ENCODE measurements at places on chromosomes 6 and 20. TPM values are rescaled to one million over a fixed set of nuclear protein-coding genes. Genes with fewer than 3 reads are reported as not detected.

Gene EYA2
- total RNA-seq: 1.7 TPM

Gene MLIP
- not detected for total RNA-seq

Gene SIRPB1
- not detected for total RNA-seq

Gene ADGRF1
- total RNA-seq: not detected

Gene BPIFB1
- not detected for total RNA-seq

Gene BPIFB2
- not detected for total RNA-seq

Gene CAP2
- 11.3 TPM for total RNA-seq

Gene C2
- total RNA-seq: 0.63 TPM

Gene CNR1
- total RNA-seq: 6.0 TPM

Gene LPA
- total RNA-seq: not detected

Gene LGSN
- total RNA-seq: 0.07 TPM

Gene TREM2
- not detected for total RNA-seq

Gene IMPG1
- total RNA-seq: not detected

Gene TAAR9
- total RNA-seq: not detected

Gene ULBP3
- total RNA-seq: 1.9 TPM

Gene NOX3
- not detected for total RNA-seq

Gene HLA-DQA2
- not detected for total RNA-seq

Gene HDGFL1
- total RNA-seq: not detected

Gene PPP1R14C
- total RNA-seq: 0.10 TPM

Gene FILIP1
- 1.4 TPM for total RNA-seq

Gene MYLK4
- 0.07 TPM for total RNA-seq

Gene LST1
- total RNA-seq: not detected

Gene CLDN20
- not detected for total RNA-seq

Gene RGL2
- 43.4 TPM for total RNA-seq

Gene GABRR1
- 0.10 TPM for total RNA-seq

Gene CD24
- total RNA-seq: 1,059 TPM

Gene CD40
- total RNA-seq: 8.8 TPM

Gene MUC21
- not detected for total RNA-seq

Gene MYLK2
- 0.21 TPM for total RNA-seq

Gene TXLNB
- total RNA-seq: not detected

Gene MLN
- not detected for total RNA-seq

Gene HNF4A
- total RNA-seq: 11.4 TPM

Gene MUCL3
- not detected for total RNA-seq

Gene CTSZ
- total RNA-seq: 19.7 TPM

Gene SIM1
- not detected for total RNA-seq

Gene HLA-B
- total RNA-seq: 27.3 TPM

Gene GNMT
- total RNA-seq: 0.33 TPM

Gene WTAP
- 63.1 TPM for total RNA-seq

Gene PRL
- not detected for total RNA-seq

Gene RNF182
- 6.1 TPM for total RNA-seq

Gene EDEM2
- 26.8 TPM for total RNA-seq

Gene TAAR6
- not detected for total RNA-seq

Gene KIF25
- total RNA-seq: 0.15 TPM

Gene C20orf96
- total RNA-seq: 2.1 TPM

Gene NQO2
- 40.5 TPM for total RNA-seq

Gene SLC13A3
- total RNA-seq: 6.9 TPM

Gene AVP
- not detected for total RNA-seq

Gene CBLN4
- total RNA-seq: not detected

Gene POLR1C
- total RNA-seq: 40.8 TPM

Gene TMEM244
- total RNA-seq: not detected

Gene ARMC12
- 3.0 TPM for total RNA-seq

Gene LHFPL5
- total RNA-seq: not detected

Gene CCDC170
- 0.11 TPM for total RNA-seq

Gene FOXC1
- total RNA-seq: 3.7 TPM

Gene ESR1
- under 0.01 TPM for total RNA-seq

Gene PRRT1
- total RNA-seq: not detected

Gene MCHR2
- total RNA-seq: not detected

Gene SLC32A1
- total RNA-seq: not detected
